ENCODE measurements at places on chromosomes 6 and 20.

- DNase-seq: no peak
Measured at GRCh38 chr6:53313784-53314400, 34.9 kb downstream of the ELOVL5 start.

DNA sequence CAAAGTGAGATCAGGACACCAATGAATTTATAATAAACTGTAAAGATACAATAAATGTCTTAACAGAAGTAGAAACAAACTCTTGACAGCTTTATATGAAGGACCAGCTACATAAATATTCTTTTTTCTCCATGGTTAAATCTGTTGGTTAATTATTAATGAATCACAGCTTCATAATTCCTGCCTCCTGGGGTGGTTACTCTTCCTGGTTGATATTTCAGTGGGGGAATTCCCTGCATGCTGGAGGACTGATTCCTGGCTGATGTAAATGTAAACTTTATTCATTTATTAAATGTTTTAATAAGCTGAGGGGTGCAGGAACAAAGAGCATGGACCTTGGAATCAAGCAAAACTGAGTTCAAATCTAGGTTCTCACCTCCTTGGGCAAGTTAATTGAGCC is 16.2 kb upstream of the RCAN2 start:
- DNase-seq: no peak

DNA sequence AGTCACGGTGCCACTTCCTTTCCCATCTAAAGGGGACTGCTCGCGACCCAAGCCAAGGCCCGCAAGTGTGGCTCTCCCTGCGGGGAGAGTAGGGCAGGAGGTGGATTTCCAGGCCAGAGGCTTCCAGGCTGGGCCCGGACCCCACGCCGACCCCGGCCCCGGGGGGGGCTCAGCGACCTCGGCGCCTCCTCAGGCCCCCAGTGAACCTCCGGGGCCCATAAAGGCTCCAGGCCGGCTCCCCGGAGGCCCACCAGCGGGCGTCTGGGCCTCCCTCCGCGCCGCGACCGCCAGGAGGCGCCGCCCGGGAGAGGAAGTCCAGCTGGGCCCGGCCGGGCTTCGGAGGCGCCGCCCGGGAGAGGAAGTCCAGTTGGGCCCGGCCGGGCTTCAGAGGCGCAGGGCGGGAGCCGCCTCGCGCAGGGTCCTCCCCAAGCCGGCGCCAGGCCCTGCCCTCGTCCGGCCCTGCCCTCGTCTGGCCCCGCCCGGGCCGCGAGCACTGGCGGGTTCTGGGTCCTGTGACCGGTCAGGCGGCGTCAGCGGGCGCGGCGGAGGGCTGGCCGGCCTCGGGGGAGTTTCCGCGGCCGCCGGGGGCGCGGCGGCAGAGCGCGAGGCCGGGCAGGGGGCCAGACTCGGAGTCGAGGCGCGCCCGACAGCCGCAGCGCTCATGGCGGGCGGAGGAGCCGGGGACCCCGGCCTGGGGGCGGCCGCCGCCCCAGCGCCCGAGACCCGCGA is at the start of gene RAB32:
RAB32 (plus strand) TSS at position 623 of the 729 bp plus-strand sequence; CDS start at position 662, 39 bp downstream.
- DNase-seq: no peak

DNA sequence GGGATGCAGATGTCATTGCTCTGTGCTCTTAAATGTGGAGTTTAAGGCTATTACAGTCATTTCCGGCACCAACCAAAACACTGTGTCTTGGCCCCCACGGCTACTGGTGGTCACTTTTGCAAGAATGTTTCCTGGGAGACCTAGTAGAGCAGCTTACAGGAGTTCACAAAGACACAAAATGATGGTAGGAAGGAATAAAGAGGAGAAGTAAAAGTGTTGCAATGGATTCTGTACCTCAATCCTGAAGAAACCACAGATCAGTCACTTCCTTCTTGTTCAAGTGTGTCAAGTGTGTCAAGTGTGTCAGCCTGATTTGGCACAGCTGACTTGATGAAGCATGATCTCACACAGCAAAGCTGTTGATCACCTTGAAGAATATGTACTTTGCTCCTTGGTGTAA is 344.0 kb downstream of the PLCB1 start:
- DNase-seq: no peak

- DNase-seq: no peak
Measured at GRCh38 chr20:55919319-55919718, 86.0 kb downstream of the CBLN4 start.

- DNase-seq: no peak
Measured at GRCh38 chr20:59633656-59634251, 29.4 kb downstream of the PHACTR3 start.

DNA sequence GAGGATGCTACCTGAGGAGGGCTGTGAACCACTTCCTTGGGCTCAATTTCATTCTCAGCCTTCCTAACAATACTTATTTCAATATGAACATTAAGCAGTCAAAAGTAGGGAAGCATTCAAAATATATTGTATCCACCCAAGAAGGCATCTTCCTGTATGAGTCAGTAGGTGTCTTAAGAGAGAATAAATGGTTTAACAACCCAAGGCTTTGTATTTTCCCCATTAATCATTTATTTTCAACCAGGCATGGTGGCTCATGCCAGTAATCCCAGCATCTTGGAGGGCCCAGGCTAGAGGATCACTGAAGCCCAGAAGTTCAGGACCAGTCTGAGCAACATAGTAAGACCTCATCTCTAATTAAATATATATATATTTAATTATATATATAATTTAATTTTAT is 74.5 kb upstream of the MARCKS start:
- no peak for DNase-seq

DNA sequence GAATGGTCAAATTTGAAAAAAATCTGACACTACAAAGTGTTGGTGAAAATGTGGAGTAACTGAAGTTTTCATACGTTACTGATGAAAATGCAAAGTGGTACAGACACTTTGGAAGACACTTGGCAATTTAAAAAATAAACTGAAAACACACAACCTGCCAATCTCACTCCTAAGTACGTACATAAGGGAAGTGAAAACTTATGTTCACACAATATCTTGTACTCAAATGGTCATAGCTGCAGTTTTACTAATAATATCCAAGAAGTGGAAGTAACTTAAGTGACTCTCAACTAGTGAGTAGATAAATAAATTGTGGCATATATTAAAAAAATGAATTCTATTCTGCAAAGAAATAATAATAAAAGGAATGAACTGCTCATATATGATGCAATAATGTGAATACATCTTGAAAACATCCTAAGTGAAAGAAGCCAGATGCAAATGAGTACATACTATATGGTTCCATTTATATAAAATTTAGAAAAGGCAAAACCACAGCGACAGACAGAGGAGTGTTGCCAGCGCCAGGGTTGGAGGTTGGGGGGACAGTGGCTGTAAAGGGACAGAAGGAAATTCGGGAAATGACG is 198.2 kb downstream of the ERMARD start:
- DNase-seq: no peak

GRCh38 chr6:87925373-87926060 is 122.1 kb upstream of the SPACA1 start:
- no peak for DNase-seq

DNA sequence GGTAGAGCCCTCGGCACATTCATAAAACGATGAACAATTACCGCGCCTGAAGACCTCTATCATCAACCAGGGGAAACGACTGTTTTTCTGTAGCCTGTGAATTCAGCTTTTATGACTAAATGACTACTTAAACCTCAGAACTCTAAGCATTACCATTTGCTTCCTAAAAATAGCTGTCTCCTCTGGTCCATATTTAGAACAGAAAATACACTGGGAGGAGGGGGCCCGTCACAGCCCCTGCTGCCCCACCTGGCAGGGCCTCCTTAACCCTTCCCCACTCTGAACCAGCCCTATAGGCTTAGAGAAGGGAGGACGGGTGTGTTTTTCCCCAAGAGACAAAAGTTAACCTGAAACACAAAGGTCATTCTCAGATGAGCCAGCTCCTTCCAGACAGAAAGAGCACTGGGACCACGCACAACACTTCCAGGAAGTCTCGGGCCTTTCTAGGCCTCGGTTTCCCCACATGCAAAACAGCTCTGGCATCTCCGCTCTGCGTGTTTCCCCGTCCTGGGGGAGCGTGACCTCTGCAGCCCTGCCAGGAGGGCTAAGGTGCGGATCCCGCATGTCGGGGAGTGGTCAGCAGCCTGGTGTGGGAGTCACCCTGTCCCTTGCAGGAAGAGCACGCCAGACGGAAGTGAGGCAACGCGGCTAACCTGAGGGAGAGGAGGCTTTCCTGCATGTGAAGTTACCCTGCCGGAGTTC is 193.9 kb downstream of the DLL1 start:
- DNase-seq: no peak

DNA sequence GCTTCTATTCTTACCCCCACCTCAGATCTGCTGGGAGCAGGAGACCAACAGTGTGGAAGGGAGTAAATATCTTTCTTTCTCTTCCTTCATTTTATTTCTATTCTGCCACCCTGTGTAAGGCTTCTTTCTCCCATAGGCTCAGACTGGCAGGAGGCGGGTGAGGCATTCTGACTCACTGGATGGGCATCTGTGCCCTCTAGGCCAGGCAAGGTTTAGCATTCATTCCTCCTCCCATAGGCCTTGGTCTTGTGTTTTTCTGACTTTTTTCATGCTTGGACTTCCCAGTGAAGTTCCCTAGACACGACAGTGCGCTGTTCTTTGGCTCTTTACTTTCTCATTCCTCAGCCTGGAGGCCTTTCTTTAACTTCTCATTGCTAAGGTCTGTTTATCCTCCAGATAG is 235.2 kb downstream of the SYNE1 start:
- no peak for DNase-seq

DNA sequence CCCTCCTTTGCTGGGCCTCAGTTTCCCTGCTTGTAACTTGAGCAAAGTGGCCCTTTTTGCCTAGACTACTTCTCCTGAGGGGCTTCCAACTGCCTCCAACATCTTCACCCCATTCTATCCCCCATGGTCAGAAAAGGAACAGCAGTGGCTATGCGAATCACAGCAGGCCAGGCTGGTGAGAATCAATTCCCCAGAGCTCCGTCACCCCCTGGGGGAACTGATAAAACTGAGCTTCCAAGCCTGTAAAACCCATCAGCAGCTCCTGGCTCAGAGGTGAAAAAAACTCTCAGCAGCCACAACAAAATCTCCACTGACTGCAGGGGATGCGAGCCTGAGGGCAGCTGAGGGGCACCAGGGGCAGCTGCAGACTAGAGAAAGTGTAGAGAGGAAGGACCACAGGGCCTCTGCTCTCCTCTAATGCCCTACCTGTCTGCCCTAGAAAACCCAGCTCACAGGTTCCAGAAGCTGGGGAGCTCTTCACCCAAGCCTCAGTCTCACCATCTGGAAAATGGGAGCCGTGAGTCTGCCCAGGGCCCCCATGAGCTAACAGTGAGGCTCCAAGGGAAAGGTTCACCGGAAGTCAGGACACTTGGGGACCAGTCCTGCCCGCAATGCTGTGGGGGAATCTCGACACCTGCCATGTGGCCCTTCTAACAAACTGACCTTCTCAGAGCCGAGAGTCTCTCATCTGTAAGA is 120.6 kb downstream of the GRM4 start:
- DNase-seq: no peak

DNA sequence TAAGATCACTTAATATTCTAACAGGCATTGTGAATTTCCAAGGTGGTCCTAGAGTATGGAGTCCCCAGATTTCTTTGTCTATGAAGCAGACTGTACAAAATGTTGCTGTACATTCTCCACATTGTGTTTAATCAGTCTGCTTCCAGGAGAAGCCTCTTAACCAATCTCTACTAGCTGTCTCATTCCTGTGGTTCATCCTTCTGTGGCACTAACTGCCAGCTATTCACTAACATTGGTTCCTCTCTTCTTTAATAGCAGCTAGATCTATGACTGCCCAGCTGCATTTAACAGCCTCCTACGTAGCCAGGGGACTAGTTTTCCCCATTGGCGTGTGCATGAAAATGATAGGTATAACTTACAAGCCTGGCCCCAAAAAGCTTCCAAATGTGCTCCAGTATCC is 395.4 kb downstream of the SAMD5 start:
- no peak for DNase-seq

DNA sequence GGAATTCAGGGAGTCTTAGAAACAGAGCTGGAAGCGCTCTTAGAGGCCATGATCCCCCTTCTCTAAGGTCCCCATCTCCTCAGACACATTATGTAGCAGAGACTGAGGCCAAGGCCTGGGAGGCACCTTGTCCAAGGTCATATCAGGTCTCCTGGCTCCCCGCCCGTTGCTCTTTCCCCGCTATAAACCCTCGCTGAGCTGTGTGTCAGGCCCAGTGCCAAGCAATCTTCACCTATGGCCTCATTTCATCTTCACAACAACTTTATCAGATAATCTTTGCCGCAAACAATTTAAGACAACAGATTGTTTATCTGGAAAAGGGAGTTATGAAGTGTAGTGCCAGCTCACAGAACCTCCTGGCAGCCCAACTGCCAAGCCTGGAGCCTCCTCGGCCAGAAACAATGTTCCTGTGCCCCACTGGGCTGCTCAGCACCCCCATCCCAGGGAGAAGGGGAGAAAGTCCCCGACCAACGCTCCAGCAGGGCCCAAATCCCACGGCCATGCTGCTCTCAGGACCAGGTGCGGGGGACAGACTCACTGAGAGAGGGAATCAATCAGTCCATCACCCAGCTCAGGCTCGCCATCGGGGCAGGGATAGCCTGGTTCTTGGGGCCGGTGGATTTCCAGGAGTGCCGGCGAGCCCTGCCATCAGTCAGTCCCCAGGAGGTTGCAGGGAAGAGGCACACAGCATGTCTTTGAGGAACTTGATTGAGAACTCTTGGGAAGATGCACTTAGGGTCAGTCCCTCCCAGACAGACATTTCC is 16.9 kb upstream of the FANCE start:
- no peak for DNase-seq

GRCh38 chr6:52081237-52081636 is 6.2 kb downstream of the PKHD1 start:
- no peak for DNase-seq

- DNase-seq: no peak
Measured at GRCh38 chr6:127345521-127345920, 2.1 kb upstream of the ECHDC1 start.

GRCh38 chr20:34022151-34022838 is 28.6 kb downstream of the RALY start:
- DNase-seq: no peak

DNA sequence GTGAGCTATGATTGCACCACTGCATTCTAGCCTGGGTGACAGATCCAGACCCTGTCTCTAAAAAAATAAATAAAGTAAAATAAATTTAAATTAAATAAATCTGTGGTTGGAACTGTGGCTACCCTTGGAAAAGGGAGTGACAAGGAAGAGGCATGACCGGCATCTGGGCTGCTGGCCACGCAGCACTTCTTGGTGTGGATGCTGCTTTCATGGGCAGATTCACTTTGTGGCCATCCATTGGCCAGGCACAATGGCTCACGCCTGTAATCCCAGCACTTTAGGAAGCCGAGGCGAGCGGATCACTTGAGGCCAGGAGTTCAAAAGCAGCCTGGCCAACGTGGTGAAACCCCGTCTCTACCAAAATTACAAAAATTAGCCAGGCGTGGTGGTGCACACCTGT is 16.1 kb downstream of the EBF4 start:
- DNase-seq: no peak

DNA sequence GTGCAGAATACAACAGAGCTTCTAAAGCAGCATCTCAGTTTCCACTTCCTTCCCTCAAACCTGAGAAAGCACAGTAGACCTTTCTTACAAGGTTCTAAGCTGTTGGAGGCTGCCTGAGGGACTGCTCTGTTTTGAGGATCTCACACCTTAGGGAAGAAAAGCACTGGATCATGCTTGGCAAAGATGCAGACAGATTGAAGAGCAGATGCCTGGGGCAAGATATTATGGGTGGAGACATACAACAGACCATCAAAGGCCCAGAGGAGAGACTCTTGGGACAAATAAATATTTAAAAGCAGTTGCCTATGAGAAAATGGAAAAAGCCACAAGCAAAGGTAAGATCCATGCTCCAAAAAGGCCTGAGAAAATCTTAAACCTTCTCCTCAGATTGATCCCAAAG is 6.2 kb downstream of the ZNF337 start:
- no peak for DNase-seq

GRCh38 chr20:39699166-39699725 is 737.1 kb downstream of the DHX35 start:
- DNase-seq: no peak

- no peak for DNase-seq
Measured at GRCh38 chr6:168782187-168782751, 341.3 kb downstream of the SMOC2 start.
